NCI-H1105 treated with DMSO at 0.1 percent for 48 hours (cell line): ENCODE measurements at places on chromosomes 1 and 21.
A peak's percentile ranks its signal among the peaks of the same experiment; 100 is the strongest.

DNA sequence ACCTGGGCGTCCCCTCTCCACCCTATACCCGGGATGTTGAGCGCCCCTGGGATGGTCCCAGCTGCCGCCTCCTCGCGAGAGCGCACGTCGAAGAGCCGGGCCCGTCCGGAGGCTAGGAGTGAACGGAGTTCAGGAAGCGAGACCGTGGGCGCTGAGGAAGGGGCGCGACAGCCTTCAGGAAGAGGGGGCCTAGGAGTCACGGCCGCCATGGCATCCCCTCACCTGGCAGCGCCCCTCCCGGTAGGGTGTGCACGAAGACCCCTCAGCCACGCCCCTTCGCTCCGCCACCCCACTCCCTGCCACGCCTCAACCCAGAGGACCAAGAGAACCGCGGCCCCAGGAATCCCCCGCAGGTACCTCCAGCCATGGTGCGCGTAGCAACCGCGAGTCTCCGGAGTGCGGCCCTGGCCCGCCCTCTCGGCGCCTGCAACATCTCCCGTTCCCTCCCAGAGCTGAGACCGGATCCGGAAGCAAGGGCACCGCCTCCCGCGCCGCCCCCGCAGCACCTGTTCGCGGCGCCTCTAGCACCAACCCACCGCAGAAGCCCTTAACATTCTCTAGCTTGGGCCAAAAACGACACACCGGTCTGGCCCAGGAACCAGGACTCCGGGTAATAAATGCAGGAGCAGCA, at the start of gene TSTD1:
Gene TSTD1 (minus strand): TSS at position 442 of the 631 bp plus-strand sequence. CDS start 75 bp downstream, at position 367.
- DNase-seq = peak; percentile 83

DNA sequence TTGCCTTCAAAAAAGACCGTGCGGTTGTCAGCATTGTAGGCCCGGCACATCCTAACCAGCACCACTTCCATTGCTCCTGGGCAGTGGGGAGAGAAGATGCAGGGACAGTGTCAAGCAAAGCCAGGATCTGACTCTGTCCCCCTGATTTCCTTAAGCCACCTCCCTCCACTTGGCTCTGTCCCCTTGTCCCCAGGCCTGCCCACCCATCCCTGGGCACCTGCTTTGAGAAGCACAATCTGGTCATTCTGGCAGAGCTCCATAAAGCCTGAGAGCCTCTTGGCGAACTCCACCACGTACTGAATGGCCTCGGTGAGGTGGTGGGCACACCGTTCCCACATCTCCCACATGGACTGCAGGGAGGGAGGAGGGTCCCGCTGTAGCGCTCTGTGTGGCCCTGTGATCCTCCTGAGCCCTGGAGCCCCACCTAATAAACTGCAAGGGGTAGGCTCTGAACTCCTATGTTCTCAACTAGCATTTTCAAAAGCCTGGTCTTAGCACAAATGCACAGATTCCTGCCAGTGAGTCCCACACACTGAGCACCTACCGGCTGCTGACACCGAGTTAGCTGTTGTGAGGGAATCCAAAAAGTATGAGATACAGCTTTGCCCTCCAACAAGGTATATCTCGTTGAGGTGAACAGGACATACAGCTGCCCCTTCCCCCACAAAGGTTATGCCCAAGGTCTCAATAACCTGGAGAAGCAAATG, 8.2 kb upstream of the LINGO4 start:
- DNase-seq = no peak

GRCh38 chr1:111967886-111968285, 21.6 kb downstream of the KCND3 start:
- no peak for DNase-seq

GRCh38 chr21:40678681-40679284, 168.2 kb downstream of the DSCAM start:
- DNase-seq = no peak

- DNase-seq = no peak
Measured at GRCh38 chr1:61572046-61572445, 152.9 kb downstream of the TM2D1 start.

DNA sequence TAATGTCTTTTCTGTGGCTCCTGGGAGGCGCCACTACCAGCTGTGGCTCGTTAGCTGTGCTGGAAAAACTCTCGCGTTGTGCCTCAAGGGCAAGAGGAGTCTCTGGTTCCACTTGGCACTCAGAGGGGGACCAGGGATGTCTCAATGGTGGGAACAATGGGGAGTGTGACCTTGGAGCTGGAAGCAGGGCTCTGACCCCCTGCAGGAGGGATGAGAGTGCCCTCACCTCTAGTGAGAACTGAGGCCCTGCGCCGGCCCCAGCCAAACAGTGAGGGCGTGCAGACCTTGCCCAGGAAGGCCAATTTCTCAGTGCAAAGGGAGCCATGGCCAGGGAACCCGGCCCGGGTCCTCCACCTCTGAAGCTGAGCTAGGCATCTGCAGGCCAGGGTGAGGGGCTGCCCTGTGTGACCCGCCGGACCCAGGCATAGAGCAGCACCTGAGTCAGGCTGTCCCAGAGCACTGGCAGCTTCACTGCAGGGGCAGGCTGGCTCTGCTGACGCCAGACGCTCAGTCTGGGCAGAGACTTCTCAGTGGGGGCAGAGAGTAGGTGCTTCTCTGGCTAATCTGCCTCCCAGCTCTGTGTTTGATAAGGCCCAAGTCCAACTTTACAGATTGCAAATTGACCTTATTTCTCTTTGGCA, 1.8 kb downstream of the RD3 start:
- no peak for DNase-seq

- no peak for DNase-seq
Measured at GRCh38 chr1:42937836-42938644, 20.6 kb downstream of the SLC2A1 start.

DNA sequence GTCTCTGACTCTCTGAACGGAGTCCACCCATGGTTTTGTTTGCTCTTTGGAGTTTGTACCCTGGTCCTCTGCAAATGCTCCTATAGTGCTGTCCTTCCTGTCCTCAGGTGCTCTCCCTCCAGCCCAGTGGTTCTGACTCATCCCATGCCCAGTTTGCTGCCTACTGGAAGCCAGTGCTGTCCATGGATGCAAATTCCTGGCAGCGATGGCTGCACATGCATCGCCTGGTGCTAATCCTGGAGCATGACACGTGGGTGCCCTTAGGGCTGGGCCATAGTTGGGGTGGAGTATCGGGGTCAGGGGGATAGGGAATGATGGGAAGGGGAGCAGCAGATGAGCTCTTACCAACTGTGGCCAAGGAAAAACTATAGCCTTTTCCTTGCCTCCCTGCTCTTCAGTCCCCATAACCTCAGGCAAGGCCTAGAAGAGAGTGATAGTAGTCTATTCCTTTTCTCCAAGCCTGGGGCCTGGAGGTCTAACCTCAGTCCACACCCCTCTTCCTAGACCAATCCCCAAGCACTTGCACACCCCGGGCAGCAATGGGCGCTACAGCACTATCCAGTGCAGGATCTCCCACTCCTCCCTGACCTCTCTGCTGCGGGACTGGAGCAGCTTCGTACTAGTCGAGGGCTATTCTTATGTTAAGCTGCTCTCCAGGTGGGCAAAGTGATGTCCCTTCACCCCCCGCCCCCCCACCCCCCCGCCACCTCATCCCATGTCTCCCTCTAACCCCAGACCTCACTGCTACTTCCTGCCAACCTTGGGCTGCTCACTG, 31.6 kb downstream of the HYI start:
- no peak for DNase-seq

- DNase-seq = no peak
Measured at GRCh38 chr1:159239551-159240220, 35.0 kb downstream of the ACKR1 start.

- DNase-seq = no peak
Measured at GRCh38 chr1:155466996-155467395, 95.6 kb downstream of the ASH1L start.

GRCh38 chr21:29184037-29184436, 53.6 kb downstream of the MAP3K7CL start:
- DNase-seq = no peak

- DNase-seq = no peak
Measured at GRCh38 chr1:33819913-33820311, 44.0 kb upstream of the HMGB4 start.

- DNase-seq = peak; percentile 27
Measured at GRCh38 chr1:109396871-109397580, 692 bp downstream of the SORT1 start.

DNA sequence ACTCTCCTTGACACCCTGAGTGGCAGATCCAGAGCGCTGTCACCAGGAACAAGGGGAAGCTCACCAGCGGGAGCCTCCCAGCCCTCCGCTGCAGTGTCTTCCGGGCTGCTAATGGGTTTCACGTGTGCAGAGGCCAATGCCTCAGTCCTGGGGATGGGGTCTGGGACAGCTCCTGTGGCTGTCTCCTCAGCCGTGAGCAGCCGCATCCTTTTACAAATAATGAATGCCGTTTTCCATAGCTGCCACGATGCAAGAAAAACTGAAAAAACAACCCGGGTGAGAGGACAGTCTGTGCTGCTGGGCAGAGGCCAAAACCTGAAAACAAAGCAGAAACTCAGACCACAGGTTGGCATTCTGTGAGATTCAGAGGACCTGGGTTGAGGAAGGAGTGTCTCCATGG, 212.2 kb upstream of the RAB4A start:
- peak; percentile 26 for DNase-seq

DNA sequence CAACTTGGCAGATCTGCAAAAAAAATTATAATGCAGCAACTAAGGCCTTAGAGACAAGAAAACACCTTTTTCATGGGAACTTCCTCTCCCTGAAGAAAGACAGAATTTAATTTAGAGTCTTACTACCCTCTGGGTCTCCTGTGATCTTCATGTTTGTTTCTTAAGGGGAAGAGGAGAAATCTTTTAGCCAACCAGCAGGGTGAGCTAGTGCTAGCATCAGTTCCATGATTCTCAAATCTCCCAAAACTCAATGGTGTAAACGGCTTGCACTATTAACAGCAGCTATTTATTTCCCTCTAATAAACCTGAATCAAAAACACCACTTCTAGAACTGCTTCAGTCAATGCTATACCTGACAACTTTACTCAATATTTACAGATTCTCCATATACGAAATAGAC, 3.8 kb downstream of the ZNF644 start:
- no peak for DNase-seq

DNA sequence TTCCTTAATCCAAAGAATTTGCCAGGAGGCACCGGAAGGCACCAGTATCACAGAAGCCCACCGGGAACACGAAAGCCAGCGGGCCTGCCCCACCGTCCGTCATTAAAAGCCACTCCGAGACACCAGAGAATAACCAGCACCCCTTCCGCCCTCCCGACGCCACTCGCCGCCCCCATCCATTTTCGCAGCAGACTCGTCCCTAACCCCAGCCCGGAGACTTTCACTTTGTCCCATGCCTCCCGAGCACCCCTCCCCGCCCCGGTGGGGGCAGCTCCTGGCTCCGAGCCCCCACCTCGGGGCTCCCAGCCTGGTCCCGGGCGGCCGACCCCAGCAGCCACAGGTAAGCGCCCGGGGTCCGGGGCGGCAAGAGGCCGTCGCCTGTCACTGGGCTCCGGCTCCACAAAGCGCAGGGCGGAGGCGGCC, 105.4 kb downstream of the SLC45A1 start:
- peak; percentile 40 for DNase-seq

DNA sequence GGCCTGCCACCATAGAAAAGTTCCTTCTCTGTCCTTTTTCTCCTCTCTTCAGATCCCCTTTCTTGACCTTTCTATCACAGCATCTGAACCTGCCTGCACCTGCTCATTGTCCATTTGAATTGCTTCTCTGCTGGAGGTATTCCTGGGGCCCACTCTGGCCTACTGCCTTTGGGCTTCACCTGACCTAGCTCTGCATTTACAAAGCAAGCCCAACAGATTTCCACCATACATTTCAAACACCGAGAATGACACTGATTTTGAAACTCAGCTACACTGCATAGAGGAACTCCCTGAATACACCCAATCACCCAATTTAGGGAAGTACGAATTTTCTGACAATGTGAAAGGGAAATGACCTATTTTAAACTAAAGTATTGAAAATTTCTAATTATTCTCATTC, 284.5 kb upstream of the USP25 start:
- DNase-seq = no peak

DNA sequence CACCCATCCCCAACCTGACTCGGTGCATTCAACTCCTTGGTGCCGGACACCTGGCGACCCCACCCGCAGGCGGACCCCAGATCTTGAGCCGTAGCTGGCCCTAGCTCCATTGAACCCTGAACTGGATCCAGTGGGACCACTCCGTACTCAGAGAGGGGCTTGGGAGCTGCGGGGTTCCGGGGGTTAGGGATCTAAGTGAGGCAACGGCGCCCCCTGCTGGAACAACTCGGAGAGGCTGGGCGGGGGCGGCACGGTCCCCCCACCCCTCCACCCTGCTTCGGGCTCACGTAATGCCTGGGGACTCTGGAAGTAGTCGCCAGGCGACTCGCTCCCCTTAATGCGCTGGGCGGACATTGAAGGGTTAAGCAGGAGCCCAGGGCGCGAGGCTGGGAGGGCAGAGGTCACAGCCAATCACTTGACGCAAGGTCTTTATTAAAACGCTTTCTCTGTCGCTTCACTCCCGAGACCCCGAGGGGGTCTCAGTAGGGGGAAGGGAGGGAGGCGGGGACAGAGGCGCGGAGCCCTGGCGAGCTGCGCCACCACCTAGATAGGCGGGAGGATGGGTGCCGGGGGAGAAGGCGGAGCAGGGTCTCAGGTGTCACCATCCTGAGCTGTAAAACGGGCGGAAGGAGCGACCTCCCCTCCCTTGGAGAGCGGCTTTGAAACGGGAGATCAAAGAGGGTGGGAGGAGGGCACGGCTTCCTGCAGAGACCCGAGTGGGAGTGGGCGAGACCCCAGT, 704 bp upstream of the CRABP2 start:
- peak; percentile 79 for DNase-seq

GRCh38 chr1:104929280-104929679, 1179.6 kb downstream of the AMY1C start:
- no peak for DNase-seq

DNA sequence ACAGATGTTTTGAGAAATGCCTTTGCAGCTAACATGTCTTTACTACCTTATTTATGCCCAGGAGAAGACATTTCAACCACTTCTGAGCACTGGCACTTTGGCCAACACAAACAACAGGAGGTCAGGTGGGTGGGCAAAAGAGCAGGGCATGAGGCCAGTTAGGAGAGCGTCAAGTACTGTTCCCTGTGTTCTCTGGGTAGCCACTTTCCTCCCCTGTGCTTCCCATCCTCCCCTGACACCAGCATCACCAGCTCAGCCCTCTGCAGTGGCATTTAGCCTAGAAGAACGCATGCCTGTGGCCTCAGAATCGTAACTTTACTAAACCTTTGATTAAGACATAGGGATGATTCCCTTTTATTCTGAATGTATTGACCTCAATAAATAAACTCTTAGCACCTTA, 18.3 kb downstream of the BTG2 start:
- DNase-seq = no peak

DNA sequence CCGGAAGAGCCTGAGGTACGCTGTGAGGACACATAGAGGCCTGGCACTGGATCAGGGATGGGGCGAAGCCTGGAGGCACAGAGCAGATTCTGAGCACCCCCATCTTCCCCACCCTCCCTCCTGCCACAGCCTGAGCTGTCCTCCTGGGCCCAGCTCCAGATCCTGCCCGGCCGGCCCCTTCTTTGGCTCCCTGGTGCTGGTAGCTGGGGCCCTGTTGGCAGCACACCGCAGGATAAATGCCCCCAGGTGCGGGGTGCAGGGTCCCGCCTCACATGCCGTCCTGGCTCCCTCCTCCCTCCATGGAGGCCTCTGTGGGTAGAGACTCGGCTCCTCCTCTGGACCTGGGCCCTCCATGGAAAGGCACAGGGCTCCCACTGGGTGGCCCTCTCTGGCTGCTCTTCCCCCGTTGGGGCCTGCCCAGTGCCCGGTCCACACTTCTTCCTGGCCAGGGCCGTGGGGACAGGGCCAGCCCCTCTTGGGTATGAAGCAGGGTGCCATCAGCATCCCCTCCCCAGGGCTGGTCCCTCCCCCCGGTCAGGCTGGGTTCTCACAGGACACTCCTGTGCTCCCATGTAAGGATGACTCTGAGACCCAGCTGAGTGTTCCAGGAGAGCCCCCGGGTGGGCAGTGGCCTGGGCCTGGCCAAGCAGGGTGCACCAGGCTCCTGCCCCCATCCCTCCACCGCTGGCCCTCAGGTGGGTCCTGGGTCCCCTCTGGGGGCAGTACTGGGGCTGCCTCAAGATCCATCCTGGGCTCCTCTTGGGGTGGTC, 1.1 kb upstream of the OBSCN start:
- DNase-seq = no peak
